ENCODE measurements at places on chromosomes 6 and 20.
A peak's percentile ranks its signal among the peaks of the same experiment; 100 is the strongest.

DNA sequence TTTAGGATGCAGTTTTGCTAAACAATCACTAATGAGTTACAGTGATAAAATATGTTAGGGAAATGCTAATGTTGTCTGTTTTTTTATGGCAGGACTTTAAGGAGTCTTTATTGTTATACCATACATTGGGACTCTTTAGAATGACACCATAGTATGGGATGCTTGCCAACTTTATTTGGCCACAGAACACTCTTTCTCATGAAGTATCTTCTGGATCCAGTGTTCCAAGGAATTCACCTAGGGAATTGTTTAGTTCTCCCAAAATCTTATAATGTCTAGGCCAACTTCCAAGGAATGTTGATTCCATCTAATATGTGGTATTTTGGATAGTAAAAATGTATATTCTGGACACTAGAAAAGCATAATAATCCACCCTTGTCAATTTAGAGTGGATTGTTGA is 3.3 kb downstream of the RIN2 start:
- no peak for DNase-seq

DNA sequence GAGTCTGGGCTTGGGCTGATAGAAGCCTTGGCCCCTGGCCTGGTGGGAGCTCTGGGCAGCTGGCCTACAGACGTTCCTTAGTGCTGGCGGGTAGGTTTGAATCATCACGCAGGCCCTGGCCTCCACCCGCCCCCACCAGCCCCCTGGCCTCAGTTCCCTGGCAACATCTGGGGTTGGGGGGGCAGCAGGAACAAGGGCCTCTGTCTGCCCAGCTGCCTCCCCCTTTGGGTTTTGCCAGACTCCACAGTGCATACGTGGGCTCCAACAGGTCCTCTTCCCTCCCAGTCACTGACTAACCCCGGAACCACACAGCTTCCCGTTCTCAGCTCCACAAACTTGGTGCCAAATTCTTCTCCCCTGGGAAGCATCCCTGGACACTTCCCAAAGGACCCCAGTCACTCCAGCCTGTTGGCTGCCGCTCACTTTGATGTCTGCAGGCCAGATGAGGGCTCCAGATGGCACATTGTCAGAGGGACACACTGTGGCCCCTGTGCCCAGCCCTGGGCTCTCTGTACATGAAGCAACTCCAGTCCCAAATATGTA is 957 bp upstream of the VEGFA start:
- no peak for DNase-seq

- no peak for DNase-seq
Measured at GRCh38 chr6:149032599-149033405, 284.7 kb upstream of the TAB2 start.

- DNase-seq: no peak
Measured at GRCh38 chr20:12455148-12455547, 537.5 kb downstream of the BTBD3 start.

- DNase-seq: peak; percentile 22
Measured at GRCh38 chr6:16238057-16238962, at the start of gene GMPR. Gene GMPR (plus strand): TSS chr6:16238587. CDS start chr6:16238694, 107 bp downstream.

GRCh38 chr20:64205611-64206026 is 41.4 kb downstream of the MYT1 start:
- DNase-seq: no peak

DNA sequence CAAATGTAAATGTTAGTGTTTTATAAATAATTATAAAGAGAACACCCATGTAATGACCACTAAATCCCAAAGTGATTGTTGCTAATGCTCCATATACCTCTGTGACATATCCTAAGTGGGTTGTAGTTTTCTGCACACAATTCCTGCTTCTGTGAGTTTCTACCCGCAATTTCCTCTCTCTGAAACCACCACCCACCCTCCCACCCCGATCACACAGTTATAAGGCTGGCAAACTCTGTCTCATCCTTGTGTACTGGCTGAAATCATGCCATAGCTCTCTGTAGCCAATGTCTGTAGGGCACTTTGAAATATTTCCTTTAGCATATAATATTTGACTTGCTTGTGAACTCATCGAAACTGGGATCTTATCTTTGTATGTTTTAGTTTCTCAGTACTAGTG is 236.6 kb downstream of the PLCB1 start:
- DNase-seq: peak; percentile 23

- no peak for DNase-seq
Measured at GRCh38 chr6:64998204-64998603, 708.8 kb downstream of the EYS start.

DNA sequence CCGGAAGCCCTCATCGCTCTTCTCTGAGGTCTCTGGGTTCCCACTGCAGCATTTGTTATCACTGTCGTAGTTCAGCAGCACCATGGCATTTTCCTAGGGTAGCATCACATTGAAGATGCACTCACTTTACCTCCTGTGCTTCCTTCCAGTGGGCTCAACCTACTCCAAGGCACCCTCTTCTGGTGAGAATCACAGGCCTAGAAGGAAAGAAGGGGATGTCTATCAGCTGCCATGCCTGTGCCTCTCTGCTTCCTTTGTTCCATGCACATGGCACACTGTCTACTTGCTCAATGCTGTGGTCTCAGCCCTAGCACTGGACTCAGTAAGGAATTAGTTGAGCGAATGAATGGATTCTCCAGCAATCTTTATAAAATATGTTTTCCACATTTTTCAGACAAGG is 22.6 kb downstream of the CST4 start:
- DNase-seq: no peak

DNA sequence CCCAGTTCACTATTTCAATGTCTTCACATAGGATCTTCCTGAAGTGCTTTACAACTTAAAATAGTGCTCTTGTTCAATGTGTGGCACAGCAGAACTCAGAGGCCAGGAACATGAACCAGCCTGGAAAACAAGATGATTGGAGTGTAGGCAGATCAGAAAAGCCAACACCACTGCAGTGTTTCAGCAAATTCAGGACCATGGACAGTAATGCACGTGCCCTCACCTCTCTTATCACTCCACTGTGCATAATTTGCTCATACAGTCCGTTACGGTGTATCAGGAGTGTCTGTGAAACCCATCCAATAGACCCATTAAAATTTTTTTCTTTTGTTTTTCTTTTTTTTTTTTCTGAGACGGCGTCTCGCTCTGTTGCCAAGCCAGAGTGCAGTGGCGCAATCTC is 27.6 kb upstream of the HACE1 start:
- no peak for DNase-seq

GRCh38 chr6:89348372-89348771 is 4.2 kb downstream of the UBE2J1 start:
- DNase-seq: no peak

GRCh38 chr6:36912030-36912454 is 26.3 kb downstream of the C6orf89 start:
- peak; percentile 71 for DNase-seq

DNA sequence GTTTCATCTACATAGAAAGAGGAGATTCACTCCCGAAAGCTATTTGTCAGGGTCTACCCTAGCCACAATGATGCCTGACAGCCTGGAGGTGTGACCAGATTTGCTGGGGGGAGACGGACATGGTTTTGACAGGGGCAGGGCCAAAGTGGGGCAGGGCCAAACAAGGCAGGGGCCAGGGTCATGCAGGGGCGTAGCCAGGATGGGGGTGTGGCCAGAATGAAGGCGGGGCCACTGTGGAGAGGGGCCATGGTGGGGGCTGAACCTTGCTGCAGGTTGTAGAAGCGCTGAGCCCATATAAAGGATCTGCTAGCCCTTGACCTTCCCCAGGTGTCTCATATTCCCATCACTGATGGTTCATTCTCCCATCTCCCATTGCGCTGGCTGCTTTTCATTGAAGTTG is 184.1 kb upstream of the SULF2 start:
- DNase-seq: no peak

- DNase-seq: no peak
Measured at GRCh38 chr6:157420497-157420896, 39.5 kb downstream of the ZDHHC14 start.

DNA sequence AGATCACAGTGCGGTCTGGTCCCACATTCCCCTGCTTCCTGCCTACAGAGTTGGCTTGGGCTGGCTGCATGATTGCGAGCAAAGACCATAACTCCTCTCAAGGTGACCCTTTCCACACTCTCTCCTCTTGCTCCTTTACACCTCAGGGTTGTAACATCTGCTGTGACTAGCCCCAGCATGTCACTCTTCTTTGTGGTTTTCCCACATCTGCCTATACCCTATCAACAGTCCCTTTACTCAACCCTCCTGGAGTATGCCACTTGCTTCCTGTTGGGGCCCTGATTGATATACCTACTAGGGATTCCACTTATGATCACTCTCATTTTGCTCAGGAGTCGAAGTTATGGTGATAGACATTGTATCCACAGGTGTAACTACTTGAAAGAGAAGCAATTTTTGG is 58.9 kb upstream of the SGK1 start:
- no peak for DNase-seq

DNA sequence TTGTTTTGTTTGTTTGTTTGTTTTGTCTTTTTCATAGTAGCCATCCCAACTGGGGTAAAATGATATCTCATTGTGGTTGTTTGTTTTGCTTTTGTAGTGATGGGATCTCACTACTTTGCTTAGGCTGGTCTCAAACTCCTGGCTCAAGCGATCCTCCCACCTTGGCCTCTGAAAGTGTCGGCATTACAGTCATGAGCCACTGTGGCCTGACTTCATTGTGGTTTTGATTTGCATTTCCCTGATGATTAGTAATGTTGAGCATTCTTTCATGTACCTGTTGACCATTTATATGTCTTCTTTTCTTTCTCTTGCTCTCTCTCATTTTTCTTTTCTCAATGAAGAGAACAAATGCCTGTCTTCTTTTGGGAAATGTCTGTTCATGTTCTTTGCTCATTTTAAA is 30.8 kb upstream of the HLA-DOA start:
- DNase-seq: no peak

DNA sequence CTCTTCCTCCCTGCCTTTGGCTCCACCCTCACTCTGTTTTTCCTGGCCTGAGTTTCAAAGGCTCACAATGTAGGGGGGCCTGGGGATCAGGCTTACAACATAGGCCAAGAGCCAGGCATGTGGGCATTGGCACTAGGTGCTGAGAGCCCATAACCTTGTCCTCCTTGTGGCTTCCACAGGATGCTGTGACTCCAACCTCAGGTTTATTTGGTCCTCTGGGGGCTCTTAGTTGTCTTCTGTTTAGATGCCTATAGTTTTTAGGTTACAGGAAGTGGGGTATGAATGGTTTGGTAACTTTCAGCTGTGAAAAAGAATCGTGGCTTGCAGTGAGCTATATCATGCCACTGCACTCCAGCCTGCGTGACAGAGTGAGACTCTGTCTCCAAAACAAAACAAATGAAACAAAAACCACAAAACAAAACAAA is 25.6 kb downstream of the MMP24 start:
- DNase-seq: no peak

- no peak for DNase-seq
Measured at GRCh38 chr6:100665041-100665380, 200.3 kb upstream of the SIM1 start.

- no peak for DNase-seq
Measured at GRCh38 chr6:113556775-113557174, 300.4 kb upstream of the MARCKS start.

GRCh38 chr6:17280552-17281090 is 540 bp upstream of the RBM24 start:
- DNase-seq: no peak

DNA sequence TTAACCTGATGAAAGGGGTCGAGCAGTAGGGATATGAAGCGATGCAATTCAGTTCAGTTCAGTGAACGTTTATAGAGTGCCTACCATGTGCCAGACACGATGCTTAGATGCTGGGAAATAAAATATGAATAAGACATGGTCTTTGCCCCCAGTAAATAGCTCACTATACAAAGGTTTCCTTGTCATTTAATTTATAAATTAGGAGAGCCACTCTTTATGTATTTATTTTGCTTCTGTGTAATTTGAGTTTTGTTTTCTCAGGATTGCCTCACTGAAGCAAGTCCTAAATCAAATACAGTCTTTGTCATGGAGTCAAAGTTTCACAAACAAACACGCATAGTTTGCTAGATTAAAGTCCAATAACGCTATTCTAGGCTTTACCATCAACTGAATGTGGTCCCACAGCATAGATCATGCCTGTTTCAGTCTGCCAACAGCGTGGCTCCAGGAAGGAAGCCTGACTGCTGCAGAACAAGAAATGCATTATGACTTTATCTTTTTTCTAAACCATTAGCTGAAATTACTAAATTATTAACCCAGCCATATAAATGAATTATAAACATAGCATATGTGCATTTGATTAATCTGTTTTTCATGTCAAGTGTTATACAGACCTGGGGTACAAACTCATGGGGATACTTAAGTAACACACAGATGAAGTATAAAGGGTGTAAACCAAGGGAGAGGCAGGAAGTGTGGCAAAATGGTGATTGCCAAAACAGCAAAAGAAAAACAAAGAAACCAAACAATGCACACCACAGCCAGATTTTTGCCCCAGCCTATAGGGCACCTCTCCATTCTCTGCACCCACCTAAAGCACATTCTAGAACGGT is 29.8 kb upstream of the CCN2 start:
- no peak for DNase-seq

DNA sequence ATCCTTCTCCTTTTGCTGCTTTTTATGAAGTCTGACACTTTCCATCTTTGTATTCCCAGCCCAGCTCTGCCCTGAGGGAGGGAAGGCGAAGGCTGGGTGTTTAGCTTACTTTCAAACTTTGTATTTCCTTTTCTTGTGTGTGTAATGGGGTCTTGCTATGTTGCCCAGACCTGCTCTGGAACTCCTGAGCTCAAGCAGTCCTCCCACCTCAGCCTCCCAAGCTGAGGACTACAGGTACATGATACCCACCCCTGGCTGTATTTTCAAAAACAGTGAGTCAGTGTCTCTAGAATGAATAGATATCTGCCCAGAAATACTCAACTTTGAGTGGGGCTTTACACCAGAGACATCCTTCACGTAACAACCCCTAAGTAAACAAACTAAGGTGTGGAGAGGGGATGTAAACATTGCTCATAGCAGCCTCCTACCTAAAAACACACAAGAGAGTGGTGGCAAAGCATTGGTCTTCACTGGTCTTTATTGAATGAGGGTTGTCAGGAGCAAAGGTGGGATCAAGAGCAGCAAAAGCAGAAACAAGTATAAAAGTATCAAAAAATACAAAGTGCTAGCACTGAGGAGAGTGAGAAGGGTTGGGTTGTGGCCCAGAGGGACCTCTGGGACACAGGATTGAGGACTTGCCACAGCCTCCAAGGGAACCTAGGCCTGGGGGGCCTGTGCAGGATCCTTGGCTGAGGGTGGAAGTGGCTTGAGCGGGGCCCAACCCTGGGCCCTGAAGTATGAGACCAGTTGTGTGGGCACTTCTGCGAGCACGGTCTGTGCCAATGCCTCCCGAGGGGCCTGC is 10.2 kb downstream of the SPAG4 start:
- DNase-seq: no peak

GRCh38 chr20:61014491-61014890 is 237.6 kb upstream of the CDH4 start:
- DNase-seq: no peak

Data from GF-D8 (cell line).